Peyer's patch (tissue), 4 donors: ENCODE measurements at places on chromosomes 7 and 10.

- no peaks in the 10 kb centered on the region for H3K4me1 ChIP-seq
- H3K27me3 ChIP-seq, result no peaks in the 10 kb centered on the region
- no peaks in the 10 kb centered on the region for H3K36me3 ChIP-seq
- no peak for DNase-seq
Measured at GRCh38 chr10:59342000-59342399, 20.3 kb downstream of the FAM13C start.

- H3K4me3 ChIP-seq, result no peak overlapping the region
- H3K4me1 ChIP-seq, result peaks cover 6% of the 10 kb centered on the region
- no peak for DNase-seq
- H3K27me3 ChIP-seq, result no peaks in the 10 kb centered on the region
- H3K36me3 ChIP-seq, result no peaks in the 10 kb centered on the region
- H3K27ac ChIP-seq, result no peak overlapping the region
Measured at GRCh38 chr10:28429573-28430216, 103.2 kb upstream of the WAC start.

DNA sequence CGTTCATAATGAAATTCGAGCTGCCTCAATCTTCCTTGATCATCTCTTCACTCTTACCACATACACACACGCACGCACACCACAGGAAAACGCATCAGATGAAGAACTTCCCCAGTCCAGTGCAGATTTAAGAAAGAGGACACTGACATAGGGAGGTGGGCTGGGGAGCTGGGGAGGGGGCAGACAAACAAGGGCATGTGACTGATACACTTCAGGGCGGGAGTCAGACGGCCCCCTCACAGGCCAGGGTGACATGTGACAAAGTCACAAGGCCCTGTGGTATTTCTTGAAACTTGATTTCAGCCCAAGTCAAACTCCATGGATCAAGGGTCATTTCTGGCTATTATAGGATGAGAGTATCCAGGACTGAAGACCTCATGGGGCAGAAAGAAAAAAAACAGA, 82.6 kb downstream of the KCNMA1 start:
- H3K27ac ChIP-seq, result no peak overlapping the region
- no peak for DNase-seq
- H3K27me3 ChIP-seq, result no peaks in the 10 kb centered on the region
- H3K36me3 ChIP-seq, result no peaks in the 10 kb centered on the region

DNA sequence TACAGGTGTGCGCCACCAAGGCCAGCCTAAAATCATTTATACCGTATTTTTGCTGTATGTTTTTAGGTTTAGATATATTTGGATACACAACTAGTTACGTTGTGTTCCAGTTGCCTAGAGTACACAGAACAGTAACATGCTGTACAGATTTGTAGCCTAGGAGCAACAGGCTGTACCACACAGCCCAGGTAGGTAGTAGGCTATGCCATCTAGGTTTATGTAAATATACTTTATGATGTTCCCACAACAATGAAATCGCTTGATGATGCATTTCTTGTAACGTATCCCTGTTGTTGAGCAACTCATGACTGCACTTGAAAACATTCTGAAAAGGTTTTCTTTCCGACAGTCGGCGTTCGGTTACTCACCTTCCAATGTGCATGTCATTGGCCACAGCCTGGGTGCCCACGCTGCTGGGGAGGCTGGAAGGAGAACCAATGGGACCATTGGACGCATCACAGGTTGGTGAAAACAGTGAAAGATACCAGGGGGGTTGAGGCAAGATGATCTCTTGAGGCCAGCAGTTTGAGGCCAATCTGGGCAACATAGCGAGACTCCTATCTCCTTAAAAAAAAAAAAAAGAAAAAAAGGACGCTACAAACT, 7.7 kb downstream of the PNLIP start:
- no peak overlapping the region for H3K27ac ChIP-seq
- no peak overlapping the region for H3K4me3 ChIP-seq
- H3K27me3 ChIP-seq, result no peaks in the 10 kb centered on the region
- no peaks in the 10 kb centered on the region for H3K36me3 ChIP-seq
- DNase-seq, result no peak
- H3K4me1 ChIP-seq, result no peaks in the 10 kb centered on the region

DNA sequence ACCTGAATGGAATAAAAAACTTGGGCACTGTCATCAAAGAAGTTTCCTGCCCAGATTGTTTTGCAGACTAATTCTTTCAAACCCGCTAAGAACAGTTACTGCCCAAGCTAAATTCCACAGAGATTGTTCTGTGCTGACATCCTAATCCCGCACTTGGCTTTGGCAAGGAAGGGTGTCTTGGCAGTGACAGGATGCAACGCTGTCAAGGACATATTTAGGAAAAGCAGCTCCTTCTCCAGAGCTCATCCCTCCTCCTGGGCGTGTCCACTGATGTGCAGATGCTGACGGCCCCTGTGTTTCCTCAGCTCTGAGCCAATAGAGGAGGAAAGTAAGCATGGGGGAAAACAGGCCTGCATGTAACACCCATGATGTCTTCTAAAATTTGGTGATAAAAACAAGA, 74.2 kb downstream of the EEPD1 start:
- H3K4me1 ChIP-seq, result no peaks in the 10 kb centered on the region
- H3K27ac ChIP-seq, result peak overlapping the region; percentile 10
- no peaks in the 10 kb centered on the region for H3K36me3 ChIP-seq
- H3K27me3 ChIP-seq, result no peaks in the 10 kb centered on the region
- DNase-seq, result no peak

DNA sequence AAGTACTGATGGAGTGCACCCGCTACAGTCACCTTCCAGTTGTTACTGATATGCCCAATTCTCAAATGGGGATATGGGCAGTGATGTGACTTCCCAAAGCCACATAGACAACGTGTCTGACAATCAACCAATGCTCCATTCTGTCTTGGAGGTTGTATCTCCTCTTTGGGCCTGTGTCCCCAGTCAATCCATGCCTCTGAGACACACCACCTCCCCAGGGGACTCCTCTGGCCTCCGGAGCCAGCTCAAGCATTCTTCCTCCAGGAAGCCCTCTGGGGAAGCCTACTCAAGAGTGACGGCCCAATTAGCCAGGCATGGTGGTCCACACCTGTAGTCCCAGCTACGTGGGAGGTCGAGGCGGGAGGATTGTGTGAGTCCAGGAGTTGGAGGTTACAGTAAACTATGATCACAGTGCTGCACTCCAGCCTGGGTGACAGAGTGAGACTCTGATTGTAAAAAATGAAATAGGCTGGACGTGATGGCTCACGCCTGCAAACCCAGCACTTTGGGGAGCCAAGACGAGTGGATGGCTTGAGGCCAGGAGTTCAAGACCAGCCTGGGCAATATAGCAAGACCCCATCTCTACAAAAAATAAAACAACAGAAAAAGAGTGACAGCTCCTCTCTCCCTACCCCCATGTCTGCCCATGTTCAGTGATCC, 99.5 kb upstream of the TNRC18 start:
- H3K4me3 ChIP-seq, result no peak overlapping the region
- no peaks in the 10 kb centered on the region for H3K27me3 ChIP-seq
- H3K4me1 ChIP-seq, result peaks cover 13% of the 10 kb centered on the region
- no peak overlapping the region for H3K27ac ChIP-seq
- no peaks in the 10 kb centered on the region for H3K36me3 ChIP-seq

- no peak for DNase-seq
- no peak overlapping the region for H3K4me3 ChIP-seq
- no peaks in the 10 kb centered on the region for H3K36me3 ChIP-seq
- H3K27ac ChIP-seq, result no peak overlapping the region
Measured at GRCh38 chr7:41096917-41097316, 606.0 kb downstream of the INHBA start.

- DNase-seq, result no peak
- no peak overlapping the region for H3K4me3 ChIP-seq
- H3K27ac ChIP-seq, result no peak overlapping the region
- H3K27me3 ChIP-seq, result no peaks in the 10 kb centered on the region
- no peaks in the 10 kb centered on the region for H3K4me1 ChIP-seq
Measured at GRCh38 chr7:35513828-35514227, 181.1 kb downstream of the HERPUD2 start.

DNA sequence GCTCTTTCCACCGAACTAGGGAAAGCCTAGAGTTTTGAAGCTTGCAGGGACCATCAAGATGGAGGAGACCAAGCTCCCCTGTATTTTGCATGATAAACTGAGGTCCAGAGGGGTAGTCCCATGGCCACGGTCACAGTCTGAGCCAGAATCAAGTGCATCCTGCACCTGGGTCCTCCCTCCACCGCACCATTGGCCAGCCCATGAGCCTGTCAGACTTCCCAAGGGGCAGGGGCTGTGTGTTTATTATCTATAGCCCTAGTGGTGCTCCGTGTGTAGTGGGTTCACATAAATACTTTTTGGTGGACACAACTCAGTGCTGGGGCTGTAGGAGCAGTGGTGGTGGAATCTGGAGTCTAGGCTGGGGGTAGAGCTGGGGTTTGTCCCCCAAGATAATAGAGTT, 3.6 kb downstream of the CALHM3 start:
- H3K36me3 ChIP-seq, result no peaks in the 10 kb centered on the region
- no peak overlapping the region for H3K27ac ChIP-seq
- no peak for DNase-seq

DNA sequence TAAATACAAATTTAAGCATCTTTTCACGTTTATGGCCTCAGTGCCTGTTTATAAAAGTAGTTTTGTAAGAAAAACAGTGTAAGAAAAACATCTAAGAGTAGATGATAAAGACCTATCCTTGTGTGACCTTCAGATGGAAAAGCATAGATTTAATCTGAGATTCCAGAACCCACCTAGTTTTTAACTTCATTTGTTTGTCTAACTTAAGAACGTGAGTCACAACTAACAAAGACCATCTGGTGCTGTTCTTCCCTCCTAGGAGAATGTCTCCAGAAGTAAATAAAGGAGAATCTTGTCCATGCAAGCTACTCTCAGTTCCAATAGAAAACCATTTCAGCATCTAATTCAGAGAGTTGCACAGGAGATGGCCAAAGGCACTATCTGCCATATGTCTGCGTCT, 265.4 kb upstream of the C7orf33 start:
- no peak overlapping the region for H3K4me3 ChIP-seq
- no peak overlapping the region for H3K27ac ChIP-seq
- H3K4me1 ChIP-seq, result no peaks in the 10 kb centered on the region
- no peaks in the 10 kb centered on the region for H3K36me3 ChIP-seq
- DNase-seq, result no peak
- no peaks in the 10 kb centered on the region for H3K27me3 ChIP-seq

DNA sequence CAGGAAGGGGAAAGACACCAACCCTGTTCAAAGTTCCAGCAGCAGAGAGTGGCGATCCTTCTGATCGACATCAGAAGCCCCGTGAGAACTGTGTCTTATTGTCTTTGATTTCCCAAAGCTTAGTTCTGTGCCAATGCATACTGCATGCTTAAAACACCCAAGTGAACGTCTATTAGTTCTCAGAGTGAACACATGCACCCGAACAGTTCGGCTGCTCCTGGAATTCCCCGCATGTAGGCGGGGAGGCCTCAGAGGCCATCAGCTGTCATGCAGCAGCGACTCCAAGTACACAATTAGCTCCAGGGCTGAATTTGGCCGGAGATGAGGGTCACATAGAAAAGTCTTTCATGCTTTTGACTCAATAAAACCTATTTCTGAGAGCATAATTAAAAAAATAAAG, 276.9 kb downstream of the ZMYND11 start:
- DNase-seq, result no peak
- no peaks in the 10 kb centered on the region for H3K27me3 ChIP-seq
- H3K27ac ChIP-seq, result no peak overlapping the region
- H3K4me1 ChIP-seq, result no peaks in the 10 kb centered on the region
- H3K36me3 ChIP-seq, result no peaks in the 10 kb centered on the region
- H3K4me3 ChIP-seq, result no peak overlapping the region

GRCh38 chr7:93945756-93946535, 24.4 kb downstream of the GNG11 start:
- no peaks in the 10 kb centered on the region for H3K36me3 ChIP-seq
- H3K4me1 ChIP-seq, result no peaks in the 10 kb centered on the region
- H3K27ac ChIP-seq, result no peak overlapping the region
- no peak for DNase-seq
- H3K4me3 ChIP-seq, result no peak overlapping the region
- H3K27me3 ChIP-seq, result no peaks in the 10 kb centered on the region

- no peaks in the 10 kb centered on the region for H3K4me1 ChIP-seq
- no peak for DNase-seq
- H3K27me3 ChIP-seq, result no peaks in the 10 kb centered on the region
- no peak overlapping the region for H3K4me3 ChIP-seq
- no peak overlapping the region for H3K27ac ChIP-seq
- no peaks in the 10 kb centered on the region for H3K36me3 ChIP-seq
Measured at GRCh38 chr7:148045521-148045920, 545.0 kb upstream of the C7orf33 start.

DNA sequence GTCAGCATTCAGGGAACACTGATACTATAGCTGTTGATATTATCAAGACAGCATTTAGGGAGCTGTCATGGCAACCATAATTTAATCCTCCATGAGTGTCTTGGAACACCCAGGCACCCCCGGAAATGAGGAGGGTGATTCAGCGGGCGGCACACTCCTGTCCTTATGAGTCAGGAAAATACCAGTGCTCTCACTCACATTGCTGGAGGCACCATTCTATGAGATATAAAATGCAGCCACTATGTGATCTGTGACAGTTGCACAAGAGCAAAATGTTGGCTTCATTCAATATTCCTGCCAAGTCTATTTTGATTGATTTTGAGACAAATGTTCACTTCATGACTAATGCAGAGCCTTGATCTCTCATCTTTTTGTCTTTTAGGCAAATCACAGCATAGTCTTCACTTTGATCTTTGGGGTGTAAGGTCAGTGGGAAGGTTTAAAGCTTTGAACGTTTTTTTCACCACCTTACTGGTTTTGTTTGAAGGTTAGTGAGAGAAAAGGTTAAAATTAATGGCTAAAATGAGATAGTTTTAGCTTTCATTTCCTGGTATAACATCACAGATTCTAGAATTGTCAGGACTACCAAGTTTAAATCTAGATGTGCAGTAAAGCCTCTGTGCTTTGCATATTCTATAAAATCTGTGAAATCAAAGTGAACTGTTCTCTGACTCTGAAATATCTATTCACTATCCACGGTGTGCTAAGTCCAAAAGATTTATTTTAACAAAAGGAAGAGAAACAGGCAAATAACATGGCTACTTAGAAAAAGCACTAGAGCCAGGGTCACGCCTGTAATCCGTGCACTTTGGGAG, 12.4 kb upstream of the ARHGAP12 start:
- no peaks in the 10 kb centered on the region for H3K36me3 ChIP-seq
- DNase-seq, result no peak
- no peak overlapping the region for H3K4me3 ChIP-seq
- no peak overlapping the region for H3K27ac ChIP-seq
- H3K27me3 ChIP-seq, result no peaks in the 10 kb centered on the region
- no peaks in the 10 kb centered on the region for H3K4me1 ChIP-seq

DNA sequence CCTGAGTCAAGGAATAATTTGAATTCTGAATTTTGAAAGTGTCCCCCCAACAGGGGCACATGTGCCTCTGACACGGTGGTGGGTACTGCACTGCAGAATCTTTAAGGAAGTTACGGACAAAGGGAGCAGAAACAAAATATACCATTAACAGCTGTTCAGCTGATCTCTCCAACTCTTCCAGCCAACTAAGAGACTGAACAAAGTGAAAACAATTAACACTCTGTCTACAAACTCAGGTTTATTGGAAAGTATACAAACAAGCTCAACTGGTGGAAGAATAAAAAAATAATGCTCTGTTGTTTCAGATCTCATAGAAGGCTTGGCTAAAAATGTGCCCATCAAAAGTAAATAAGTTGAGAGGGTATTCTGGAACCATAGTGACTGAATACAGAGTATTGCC, 34.4 kb downstream of the ASB4 start:
- H3K27me3 ChIP-seq, result no peaks in the 10 kb centered on the region
- H3K4me1 ChIP-seq, result no peaks in the 10 kb centered on the region
- no peak for DNase-seq
- no peak overlapping the region for H3K27ac ChIP-seq
